ENCODE measurements at places on chromosomes 6 and 20. TPM values are rescaled to one million over a fixed set of nuclear protein-coding genes. Genes with fewer than 3 reads are reported as not detected.

Gene GPR6
- total RNA-seq, result 0.20 TPM

Gene PI3
- total RNA-seq, result not detected

Gene APOM
- 3.9 TPM for total RNA-seq

Gene CABLES2
- total RNA-seq, result 11.0 TPM

Gene ZBP1
- total RNA-seq, result not detected

Gene PAK5
- 0.20 TPM for total RNA-seq

Gene CAP2
- total RNA-seq, result 11.5 TPM

Gene LINC00237
- 0.90 TPM for total RNA-seq

Gene ZSCAN23
- 4.1 TPM for total RNA-seq

Gene SLC22A16
- total RNA-seq, result not detected

Gene POM121L2
- not detected for total RNA-seq

Gene DEFB132
- not detected for total RNA-seq

Gene POPDC3
- 6.0 TPM for total RNA-seq

Gene RFX6
- not detected for total RNA-seq

Gene SRC
- 37.5 TPM for total RNA-seq

DNA sequence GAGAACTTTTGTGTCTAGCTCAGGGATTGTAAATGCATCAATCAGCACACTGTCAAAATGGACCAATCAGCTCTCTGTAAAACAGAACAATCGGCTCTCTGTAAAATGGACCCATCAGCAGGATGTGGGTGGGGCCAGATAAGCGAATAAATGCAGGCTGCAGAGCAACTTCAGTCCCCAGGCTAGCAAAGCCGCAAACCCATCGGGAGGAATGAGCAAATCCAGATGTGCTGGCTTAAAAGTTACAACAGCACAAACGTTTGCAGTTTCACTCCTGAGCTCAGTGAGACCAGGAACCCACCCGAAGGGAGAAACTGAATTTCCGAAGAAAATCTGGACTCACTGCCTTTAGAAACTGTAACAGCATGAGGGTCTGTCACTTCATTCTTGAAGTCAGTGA, 21.9 kb upstream of the MBOAT1 start:
- DNase-seq, result no peak

GRCh38 chr6:160030103-160030502, 61.2 kb downstream of the IGF2R start:
- DNase-seq, result no peak

DNA sequence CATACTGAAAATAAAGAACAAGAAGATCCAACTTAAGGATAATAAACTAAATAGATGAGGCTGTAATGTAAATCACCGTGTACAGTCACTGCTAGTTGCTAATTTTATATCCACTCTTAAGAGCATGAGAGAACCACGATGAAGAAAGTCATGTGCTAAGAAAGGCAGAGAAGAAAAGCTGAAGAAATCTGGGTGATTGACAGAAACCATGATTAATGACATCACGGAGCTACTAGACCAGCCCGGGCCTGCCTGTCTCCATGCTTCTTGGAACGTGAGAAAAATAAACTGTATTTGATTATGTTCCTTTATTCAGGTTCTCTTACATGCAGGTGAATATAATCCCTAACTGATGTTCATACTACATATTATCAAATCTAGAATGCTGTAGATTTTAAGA, 84.2 kb upstream of the E2F3 start:
- no peak for DNase-seq

- no peak for DNase-seq
Measured at GRCh38 chr6:30741063-30741779, 1.3 kb downstream of the FLOT1 start.

GRCh38 chr6:158468666-158469065, 91.2 kb upstream of the TMEM181 start:
- no peak for DNase-seq

DNA sequence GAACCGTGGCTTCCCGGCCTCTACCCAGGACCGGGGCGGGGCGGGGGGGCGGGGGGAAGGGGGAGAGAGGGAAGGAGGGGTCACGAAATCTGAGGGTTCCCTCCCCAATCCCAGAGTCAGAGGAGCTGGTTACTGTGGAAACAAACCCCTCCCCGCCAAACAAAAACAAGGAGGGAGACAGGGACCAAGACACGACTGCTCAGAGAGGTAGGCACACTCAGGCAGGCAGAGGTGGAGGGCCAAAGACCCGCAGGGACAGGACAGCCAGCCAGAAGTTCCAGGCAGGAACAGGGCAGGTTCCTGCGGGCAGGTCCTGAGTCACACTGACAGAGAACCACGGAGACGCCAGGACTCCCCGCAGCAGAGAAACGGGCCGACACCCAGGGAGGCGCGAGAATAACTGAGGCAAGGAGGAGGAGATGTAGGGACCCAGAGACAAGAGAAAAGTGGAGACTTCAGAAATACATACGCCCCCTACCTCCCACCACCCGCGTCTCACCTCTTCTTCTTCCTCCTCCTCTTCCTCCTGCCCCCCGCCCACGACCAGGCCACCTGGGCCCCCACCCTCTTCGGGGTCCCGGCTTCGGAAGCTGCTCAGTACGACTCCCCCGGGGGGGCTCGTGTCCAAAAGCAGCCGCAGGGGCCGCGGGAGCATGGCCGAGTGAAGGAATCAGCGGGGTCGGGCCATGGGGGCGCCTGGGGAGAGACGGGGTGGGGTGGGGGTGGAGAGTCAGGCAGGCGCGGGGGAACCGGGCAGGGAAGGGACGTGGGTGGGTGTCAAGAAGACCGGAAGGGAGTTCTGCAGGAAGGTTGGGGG, 578 bp downstream of the RGL2 start:
- peak; percentile 91 for DNase-seq

DNA sequence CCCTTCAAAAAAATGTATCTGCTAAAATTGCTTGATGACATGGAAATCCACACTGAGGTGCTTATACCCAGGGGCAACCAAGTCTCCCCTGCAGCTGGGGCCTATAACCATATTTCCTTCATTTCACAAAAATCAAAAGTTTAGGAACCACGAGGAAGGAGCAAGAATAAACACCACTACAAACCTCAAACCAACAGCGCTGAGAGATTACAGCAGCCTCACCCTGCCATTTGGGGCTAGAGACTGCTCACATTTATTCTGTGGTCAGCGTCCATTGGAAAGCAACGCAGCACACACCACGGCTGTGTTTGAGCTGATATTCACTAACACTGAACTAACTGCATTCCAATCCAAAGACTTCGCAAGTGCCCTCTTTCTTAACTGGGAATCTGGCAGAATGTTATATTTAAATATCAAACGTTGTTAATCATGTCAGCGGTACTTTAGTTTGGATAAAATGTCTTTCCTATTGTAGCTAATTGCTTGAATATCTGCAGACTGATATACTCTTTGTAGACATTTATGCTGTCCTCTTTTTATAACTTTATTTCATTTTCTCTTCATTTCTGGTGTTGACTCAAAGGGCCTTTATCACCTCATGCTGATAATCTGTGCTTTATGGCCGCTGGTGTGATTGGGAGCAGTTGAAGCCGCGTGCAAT, 94.6 kb downstream of the FOXA2 start:
- no peak for DNase-seq

- no peak for DNase-seq
Measured at GRCh38 chr6:145015739-145016558, 719.4 kb downstream of the EPM2A start.

DNA sequence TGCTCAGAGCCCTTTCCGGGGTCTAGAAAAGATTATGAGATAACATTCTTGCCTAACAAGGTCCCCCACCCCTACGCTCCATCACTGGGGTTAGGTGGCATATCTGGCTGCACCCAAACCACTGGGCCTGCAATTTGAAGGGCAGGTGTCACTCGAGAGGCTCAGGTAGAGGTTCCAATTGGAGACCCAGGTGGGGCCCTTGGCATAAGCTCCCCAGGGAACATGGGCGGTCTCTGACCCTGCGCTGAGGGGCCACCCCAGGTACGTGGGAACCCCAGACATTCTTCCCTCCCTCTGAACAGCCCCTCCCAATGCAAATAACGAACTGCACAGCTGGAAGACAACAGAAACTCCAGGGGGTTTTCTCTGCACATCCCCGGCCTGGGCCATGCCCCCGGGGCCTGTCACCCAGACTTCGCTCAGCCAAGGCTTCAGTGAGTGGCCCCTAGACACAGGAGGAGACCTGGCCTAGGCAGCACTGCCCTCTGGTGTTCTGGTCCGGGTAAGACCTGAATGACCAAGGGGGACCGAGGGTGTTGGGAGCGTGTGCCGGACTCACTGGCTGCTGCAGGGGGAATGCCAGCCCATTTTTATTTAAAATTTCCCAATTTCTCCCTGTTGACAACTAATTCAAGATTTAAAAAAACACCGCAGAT, 47.5 kb downstream of the DSTN start:
- DNase-seq, result peak; percentile 77

GRCh38 chr6:45972795-45973503, 42.7 kb downstream of the CLIC5 start:
- DNase-seq, result no peak

DNA sequence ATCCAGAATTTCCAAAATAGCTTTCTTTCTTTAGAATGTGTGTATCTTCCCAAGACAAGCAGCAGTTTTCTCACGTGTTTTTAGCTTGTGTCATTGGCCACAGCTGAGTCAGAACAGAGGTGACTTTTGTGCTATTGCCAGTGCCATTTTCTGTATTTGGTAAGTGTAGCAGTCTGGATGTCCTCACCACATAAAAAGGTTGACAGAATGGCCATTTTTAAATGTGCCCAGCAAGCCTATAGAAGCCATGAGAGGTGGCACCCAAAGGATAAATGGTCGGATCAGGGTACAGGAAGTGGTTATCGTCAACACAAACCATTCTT, 269.5 kb upstream of the HSF2 start:
- DNase-seq, result no peak

DNA sequence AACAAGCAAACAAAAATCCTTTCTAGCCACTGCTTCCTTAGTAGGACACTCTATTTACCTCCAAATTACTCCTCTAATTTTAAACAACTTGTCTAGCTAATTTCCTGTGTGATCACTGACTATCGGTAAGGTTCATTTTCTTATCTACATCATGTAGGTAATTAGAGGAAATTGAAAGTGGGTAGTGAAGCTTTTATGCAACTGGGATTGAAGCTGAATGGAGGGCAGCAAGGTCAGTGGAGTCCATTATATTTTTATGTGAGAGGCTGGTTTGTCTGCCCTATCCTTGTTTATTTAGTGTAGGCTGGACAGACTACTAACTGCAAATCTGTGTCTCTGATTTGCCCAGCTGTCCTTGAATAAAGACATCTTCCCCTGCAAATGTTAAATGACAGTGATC, 88.5 kb upstream of the SIM1 start:
- DNase-seq, result no peak

DNA sequence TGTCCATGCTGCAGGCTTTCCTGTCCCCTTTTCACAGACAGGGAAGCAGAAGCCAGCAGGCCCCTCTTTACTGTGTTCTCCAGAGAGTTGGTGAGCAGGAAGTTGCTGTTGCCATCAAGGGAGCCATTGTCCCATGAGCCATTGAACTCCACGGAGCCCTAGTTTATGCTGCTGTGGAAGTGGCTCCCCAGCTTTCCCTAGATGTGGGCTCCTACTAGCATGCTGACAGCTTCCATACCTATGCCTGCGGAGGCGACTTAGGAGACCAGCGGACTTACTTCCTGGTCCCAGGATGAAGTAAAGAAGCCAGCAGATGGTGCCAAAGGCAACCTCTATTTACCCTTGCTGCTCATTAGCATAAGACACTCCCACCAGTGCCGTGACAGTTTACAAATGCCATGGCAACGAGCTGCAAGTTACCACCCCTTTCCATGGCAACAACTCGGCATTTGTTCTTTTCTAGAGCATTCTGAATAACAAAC, 30.8 kb upstream of the FKBP1A start:
- peak; percentile 94 for DNase-seq

- DNase-seq, result no peak
Measured at GRCh38 chr6:158906926-158907325, 87.8 kb upstream of the EZR start.

DNA sequence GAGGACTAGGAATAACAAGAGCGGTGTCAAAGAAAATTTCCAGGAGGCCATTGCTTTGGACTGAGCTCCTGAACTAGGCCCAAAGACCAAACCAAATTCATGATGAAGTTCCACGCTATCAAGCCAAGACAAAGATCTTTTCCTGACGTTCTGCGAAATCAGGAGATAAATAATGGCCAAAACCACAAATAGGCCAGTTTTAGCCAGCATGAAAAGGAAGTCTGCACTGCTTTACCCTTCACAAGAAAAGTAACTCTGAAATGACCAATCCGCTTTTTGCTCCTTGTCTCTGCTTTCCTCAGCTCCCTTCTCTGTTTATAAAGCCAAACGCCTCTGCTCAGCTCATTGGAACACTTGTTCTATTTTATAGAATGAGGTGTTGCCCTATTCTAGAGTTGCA, 6.7 kb downstream of the NCOA5 start:
- no peak for DNase-seq

- peak; percentile 63 for DNase-seq
Measured at GRCh38 chr6:3228771-3229565, 1.5 kb upstream of the TUBB2B start.

- peak; percentile 66 for DNase-seq
Measured at GRCh38 chr20:31581391-31581790, 23.7 kb upstream of the ID1 start.

GRCh38 chr20:20363799-20364592, 3.9 kb upstream of the INSM1 start:
- peak; percentile 78 for DNase-seq

DNA sequence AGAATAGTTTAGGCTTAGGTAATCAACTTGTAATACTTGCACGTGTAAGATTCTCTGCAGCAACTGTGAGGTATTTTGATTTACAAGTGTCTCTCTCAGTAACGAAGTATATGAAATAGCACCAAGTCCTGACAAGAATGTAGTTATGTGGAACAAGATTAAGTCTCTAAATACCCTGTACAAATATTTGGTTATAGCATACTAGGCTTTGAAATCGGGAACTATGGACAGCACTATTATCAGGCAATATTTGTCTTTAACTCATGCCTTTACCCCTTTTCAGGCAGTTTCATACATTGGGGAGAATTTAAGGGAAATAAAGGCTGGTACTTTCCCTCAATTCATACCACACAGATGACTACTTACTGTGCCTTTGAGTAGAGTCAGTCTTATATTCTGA, 93.2 kb downstream of the GRIK2 start:
- no peak for DNase-seq

DNA sequence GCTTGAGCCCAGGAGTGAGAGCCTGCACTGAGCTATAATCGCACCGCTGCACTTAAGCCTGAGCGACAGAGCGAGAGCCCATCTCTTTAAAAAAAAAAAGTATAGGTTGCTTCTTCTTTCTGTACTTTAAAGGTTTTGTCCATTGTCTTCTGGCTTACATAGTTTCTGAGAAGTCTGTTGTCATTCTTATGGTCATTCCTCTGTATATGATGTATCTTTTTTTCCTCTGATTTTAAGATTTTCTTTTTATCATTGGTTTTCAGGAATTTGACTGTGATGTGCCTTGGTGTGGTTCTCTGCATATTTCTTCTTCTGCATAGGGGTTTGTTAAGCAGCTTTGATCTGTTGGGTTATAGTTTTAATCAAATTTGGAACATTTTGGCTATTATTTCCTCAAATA, 29.1 kb downstream of the QRSL1 start:
- DNase-seq, result no peak

GRCh38 chr6:37920667-37921066, 101.1 kb downstream of the ZFAND3 start:
- no peak for DNase-seq

Measured in H9 (cell line).